ENCODE measurements at places on chromosomes 7 and 10. TPM values are rescaled to one million over a fixed set of nuclear protein-coding genes. Genes with fewer than 3 reads are reported as not detected.

SLC13A4 gene
- not detected for total RNA-seq

SYPL1 gene
- 29.1 TPM for total RNA-seq

DNA sequence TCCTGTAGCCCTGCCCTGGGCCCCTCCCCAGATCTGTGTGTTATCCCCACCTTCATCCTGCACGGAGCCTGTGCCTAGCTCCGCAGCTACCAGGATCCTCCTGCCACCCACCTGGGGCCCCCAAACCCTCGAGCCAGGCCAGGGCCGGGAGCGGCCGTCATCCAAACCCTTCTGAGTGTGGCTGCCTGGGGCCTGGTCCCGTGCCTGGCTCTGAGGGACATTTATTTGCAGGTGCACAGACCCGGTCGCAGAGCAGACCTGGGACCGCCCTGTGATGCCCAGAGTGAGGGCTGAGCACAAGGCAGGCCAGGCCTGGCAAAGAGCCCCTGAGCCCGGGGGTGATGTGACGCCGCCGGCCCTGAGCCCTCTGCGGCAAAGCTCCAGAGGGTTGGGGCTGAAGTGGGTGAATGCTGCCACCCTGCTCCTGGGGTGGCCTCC lies 27.4 kb upstream of the INPP5A start:
- no peak overlapping the region for H3K27ac ChIP-seq
- DNase-seq = no peak
- no peaks in the 10 kb centered on the region for H3K36me3 ChIP-seq
- H3K27me3 ChIP-seq = no peaks in the 10 kb centered on the region
- H3K4me1 ChIP-seq = no peaks in the 10 kb centered on the region

GRCh38 chr7:111198255-111198654 lies 107.3 kb downstream of the LRRN3 start:
- peaks cover 9% of the 10 kb centered on the region for H3K4me1 ChIP-seq
- H3K4me3 ChIP-seq = no peak overlapping the region
- DNase-seq = no peak
- peaks cover 13% of the 10 kb centered on the region for H3K36me3 ChIP-seq
- H3K27ac ChIP-seq = no peak overlapping the region
